NCI-H1694 treated with DMSO at 0.1 percent for 48 hours (cell line): ENCODE measurements at places on chromosomes 12 and 14.
A peak's percentile ranks its signal among the peaks of the same experiment; 100 is the strongest.

DNA sequence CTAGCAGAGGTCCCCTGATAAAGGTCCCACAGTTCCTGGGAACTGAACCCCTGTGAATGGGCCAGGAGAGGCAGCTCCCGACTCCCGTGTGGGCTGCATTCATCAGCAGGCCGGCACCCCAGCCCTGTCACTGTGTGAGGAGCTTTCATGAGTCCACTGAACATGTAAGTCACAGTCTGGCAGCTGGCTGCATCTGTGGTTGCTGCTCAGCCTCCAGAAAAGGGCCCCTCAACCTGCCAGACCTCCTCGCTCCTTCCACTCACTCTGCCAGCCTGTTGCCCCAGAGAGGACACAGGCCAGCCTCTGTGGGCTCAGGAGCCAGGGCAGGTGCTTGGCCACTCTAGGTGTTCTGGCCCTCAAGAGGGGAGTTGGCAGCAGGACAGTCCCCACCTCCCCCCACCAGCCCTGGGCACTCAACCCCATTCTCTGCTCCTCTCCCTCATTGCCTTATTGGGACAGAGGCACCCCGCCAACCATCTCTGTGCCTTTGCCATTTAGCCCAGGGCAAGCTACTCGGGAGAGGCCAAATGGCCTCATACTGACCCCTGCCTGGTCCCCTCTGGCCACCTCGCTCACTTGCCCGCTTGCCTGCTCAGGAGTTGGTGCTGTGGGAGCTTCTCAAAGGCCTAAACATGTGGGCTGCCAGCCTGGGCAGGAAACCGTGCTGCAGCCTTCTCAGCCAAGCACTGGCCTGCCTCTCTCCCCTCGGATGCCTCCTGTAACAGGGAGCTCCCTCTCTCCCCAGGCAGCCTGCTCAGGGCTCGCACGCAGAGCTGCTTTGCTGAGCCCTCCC lies 1.9 kb downstream of the RTL1 start:
- DNase-seq = no peak

DNA sequence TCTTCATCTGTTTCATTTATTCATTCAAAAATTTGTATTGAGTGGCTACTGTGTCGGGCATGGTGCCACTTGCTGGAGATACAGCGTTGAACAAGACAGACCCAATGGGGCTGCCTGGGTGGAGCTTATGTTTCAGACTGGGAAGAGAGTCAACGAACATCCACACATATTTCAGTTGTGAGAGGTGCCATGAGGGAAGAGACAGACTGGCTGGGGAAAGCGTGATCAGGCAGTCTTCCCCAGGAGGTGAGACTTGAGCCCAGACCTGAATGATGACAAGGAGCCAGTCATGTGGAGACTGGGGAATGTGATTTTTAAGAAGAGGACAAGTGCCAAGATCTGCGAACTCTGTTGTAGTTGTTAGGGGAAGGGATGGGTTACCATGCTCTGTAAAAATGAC lies 12.2 kb downstream of the BICD1 start:
- no peak for DNase-seq

- DNase-seq = no peak
These were observed 154.4 kb downstream of the TMEM132C start for GRCh38 chr12:128421375-128421774.

DNA sequence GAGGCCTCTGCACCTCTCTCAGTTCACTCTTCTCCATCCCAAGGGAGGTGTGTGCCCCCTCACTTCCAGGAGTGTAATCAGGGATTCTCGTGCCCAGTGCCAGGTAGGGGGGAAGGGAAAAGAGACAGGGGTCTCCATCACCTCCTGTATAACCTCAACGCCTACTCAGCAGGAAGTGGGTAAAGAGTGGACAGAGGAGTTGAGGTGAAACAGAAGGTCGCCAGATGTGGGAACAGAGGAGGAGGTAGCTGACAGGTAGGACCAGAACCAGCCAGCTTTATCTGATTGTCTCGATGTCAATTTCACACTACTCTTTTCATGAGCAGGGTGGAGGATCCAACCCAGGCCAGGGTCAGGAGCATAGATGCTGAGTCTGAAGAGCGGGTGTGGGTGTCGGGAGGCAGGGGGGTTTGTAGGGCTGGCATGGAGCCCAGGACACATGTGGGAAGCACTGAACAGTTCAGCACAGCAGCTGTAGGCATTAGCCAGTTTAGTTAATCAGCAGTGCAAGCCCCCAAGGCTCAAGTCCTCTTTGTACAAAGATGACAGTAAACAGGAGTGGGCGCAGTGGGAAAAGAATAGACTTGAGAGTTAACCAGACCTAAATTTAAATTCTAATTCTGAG lies 213.5 kb downstream of the PELI2 start:
- peak; percentile 21 for DNase-seq
